Dermis blood vessel endothelial cell (primary cell): ENCODE measurements at places on chromosomes 7 and 10. TPM values are rescaled to one million over a fixed set of nuclear protein-coding genes. Genes with fewer than 3 reads are reported as not detected.

DNA sequence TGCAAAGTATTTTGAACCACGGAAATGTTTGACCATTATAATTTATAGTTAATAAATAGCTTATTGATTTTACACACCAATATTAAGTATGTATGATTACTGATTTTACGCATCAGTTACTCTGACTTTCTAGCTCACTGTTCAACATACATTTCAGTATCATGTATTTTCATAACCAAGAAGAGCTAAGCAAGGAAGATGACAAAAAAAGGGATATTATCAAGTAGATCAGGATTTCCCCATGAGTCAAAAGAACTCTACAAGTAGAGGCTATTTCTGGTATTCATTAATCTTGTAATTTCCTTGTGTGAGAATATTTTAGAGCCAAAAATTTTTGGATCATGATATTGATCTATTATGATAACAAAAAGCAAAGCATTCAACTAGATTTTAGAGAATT, 131.6 kb downstream of the AGMO start:
- DNase-seq: no peak

DNA sequence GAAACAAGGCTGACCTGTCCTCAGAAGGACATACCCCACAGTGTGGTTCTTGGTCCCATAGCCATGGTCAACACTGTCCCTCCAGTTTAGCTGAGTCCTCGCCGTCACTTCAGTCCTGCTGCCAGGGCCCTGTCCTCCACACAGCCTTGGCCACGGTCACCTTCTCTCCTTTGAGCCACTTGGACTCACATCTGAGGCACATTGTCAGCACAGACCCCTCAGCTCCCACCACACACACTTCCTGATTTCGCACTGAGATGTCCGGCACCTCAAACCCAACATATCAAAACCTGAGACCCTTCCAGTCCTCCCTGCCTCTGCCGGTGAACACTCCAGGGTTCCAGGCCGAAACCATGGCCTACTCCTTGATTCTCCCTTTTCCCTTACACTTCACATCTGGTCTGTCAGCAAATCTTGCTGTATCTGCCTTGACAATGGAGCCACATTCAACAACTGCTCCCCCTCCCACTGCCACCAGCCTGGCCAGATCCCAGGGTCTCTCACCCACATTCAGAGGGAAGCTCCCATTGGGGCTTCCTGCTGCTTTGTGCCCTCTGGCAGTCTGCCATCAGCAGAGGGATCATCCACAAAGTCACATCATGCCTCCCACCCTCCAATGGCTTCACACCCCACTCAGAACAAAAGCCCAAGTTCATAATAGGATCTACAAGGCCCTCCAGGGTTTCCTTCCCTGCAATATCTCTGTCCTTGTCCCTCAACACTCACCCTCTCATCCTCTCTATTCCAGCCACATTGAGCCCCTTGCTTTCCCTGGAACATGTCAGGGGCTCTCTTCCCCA, 219.6 kb upstream of the SHH start:
- no peak for DNase-seq

DNA sequence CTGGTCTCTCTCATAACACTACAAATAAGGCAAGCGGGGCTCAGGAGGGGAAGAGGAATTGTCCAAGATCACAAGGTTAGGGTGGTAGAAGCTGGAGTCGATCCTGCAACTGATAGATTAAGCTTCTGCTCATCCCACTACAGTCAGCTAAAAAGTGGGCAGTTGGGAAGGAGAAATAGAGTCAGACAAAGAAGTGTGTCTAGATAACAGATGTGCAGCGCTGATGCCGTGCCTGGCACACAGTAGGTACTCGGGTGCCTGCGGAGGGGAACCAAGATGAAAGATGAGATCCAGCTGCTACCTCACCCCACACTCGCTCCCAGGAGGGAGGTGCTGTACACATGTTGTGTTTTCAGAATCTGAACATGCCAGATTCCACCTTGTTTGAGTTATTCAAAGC, 48.1 kb upstream of the TECTB start:
- DNase-seq: no peak

- no peak for DNase-seq
Measured at GRCh38 chr7:128264477-128264876, 23.4 kb downstream of the LEP start.

DNA sequence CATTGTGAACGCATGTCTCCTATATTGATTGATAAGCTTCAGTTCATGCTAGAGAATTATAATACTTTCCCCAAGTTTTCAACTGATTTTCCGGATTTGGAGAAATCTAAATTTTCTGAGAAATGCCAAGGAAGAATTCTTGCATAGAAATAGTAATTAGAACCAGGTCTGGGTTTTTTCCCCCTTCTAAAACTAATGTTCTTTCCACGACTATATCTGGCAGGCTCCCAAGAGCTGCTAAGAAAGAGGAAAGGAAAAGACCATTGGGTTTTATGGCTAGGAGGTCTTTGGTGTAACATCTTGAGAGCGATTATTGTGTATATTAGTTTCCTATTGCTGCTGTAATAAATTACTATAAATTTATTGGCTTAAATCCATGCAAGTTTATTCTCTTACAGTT, 71.8 kb upstream of the CACNB2 start:
- DNase-seq: no peak

GRCh38 chr10:20040012-20040411, 223.8 kb downstream of the PLXDC2 start:
- DNase-seq: no peak

GRCh38 chr10:28381903-28382347, 79.1 kb upstream of the MPP7 start:
- DNase-seq: peak; percentile 90

DNA sequence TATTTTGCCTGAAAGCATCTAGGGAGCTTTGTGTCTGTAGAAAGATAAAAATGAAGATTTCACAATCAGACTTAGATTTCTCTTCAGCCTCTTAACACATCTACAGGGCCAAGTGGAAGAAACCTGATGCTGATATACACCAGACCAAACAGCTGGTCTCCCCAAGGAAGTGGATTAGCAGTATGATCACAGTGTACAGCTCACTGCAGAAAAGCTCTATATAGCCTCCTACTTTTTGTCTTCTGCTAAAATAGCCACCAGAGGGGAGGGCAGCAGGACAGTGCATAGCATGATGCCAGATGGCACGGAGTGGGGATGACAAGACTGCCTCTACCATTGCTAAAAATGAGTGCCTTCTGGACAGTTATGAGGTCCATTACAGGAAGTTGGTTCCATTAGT, 16.0 kb downstream of the FAM13C start:
- no peak for DNase-seq

TRDMT1 gene
- total RNA-seq: 4.6 and 7.5 TPM in 2 replicates
